Breast epithelium (tissue), 4 donors: ENCODE measurements at places on chromosomes 1 and 21.

GRCh38 chr1:49541096-49541752 is 482.5 kb downstream of the AGBL4 start:
- no peak overlapping the region for H3K4me3 ChIP-seq
- H3K27me3 ChIP-seq: no peaks in the 10 kb centered on the region
- no peak overlapping the region for H3K27ac ChIP-seq
- H3K4me1 ChIP-seq: no peaks in the 10 kb centered on the region

- no peaks in the 10 kb centered on the region for H3K27me3 ChIP-seq
- no peak for DNase-seq
Measured at GRCh38 chr1:245704341-245704740, 549.6 kb downstream of the KIF26B start.

- H3K27ac ChIP-seq: no peak overlapping the region
- no peaks in the 10 kb centered on the region for H3K4me1 ChIP-seq
- no peaks in the 10 kb centered on the region for H3K27me3 ChIP-seq
- DNase-seq: peak; percentile 63
Measured at GRCh38 chr1:215631489-215631888, 64.4 kb downstream of the KCTD3 start.

DNA sequence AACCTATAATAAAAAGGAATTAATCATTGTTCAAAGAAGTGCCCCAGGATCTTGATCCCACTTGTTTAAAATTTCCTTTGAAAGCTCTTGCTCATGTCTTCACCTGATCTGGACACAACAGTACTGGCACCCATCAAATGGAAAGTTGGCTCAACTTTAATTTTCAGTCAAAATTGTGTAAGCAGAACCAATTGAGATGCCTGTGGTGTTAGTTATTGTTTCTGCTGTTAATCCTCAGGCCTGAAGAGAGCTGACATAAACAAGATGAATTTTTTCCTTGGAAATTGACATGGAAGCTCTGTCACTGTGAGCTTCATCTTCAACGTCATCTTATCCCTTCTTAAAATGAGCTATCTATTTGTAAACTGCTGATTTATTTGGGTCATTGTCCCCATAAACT is 88.3 kb upstream of the TNFSF4 start:
- no peaks in the 10 kb centered on the region for H3K27me3 ChIP-seq
- no peaks in the 10 kb centered on the region for H3K36me3 ChIP-seq
- H3K4me1 ChIP-seq: no peaks in the 10 kb centered on the region
- no peak overlapping the region for H3K4me3 ChIP-seq
- H3K27ac ChIP-seq: no peak overlapping the region

DNA sequence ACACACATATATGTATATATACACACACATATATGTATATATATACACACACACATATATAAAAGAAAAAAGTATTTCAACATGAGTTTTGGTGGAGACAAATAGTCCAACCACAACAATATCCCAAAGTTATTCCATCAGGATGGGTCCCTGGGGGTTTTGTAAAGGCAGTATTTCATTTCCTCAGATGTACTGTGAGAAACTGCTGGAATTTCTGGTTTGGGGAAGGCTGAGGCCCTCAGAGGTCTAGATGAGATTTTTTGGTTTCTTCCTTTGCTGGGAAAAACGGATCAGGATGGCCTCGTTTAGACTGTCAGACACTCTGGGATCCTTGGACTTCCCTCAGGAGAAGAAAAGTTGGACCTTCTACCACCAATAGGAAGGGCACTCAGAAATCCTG is 36.5 kb upstream of the TENT5B start:
- DNase-seq: no peak
- no peaks in the 10 kb centered on the region for H3K27me3 ChIP-seq

DNA sequence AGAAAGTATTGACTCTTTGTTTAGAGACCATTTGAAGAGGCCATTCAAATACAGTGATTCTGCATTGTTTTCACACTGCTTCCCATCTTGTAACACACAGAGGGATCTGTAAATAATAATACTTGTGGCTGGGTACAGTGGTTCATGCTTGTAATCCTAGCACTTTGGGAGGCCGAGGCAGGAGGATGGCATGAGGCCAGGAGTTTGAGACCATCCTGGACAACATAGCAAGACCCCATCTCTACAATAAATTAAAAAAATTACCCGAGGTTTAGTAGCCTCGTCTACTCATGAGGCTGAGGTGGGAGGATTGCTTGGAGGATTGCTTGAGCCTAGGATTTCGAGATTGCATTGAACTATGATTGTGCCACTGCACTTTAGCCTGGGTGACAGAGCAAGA is 5.7 kb downstream of the ZMYM4 start:
- H3K36me3 ChIP-seq: no peaks in the 10 kb centered on the region
- DNase-seq: no peak
- no peaks in the 10 kb centered on the region for H3K4me1 ChIP-seq

- DNase-seq: no peak
- H3K4me1 ChIP-seq: peaks cover 2% of the 10 kb centered on the region
- peak overlapping the region; percentile 56 for H3K27ac ChIP-seq
- H3K4me3 ChIP-seq: no peak overlapping the region
- no peaks in the 10 kb centered on the region for H3K36me3 ChIP-seq
Measured at GRCh38 chr1:119626841-119627240, 21.2 kb downstream of the ZNF697 start.

- no peaks in the 10 kb centered on the region for H3K4me1 ChIP-seq
- no peaks in the 10 kb centered on the region for H3K36me3 ChIP-seq
- H3K27me3 ChIP-seq: peaks cover 16% of the 10 kb centered on the region
- no peak for DNase-seq
Measured at GRCh38 chr1:51342591-51343206, 12.3 kb upstream of the TTC39A start.

GRCh38 chr1:193939585-193939984 is 753.2 kb upstream of the B3GALT2 start:
- H3K27ac ChIP-seq: no peak overlapping the region
- H3K4me1 ChIP-seq: no peaks in the 10 kb centered on the region
- H3K4me3 ChIP-seq: no peak overlapping the region
- H3K27me3 ChIP-seq: no peaks in the 10 kb centered on the region
- no peaks in the 10 kb centered on the region for H3K36me3 ChIP-seq

DNA sequence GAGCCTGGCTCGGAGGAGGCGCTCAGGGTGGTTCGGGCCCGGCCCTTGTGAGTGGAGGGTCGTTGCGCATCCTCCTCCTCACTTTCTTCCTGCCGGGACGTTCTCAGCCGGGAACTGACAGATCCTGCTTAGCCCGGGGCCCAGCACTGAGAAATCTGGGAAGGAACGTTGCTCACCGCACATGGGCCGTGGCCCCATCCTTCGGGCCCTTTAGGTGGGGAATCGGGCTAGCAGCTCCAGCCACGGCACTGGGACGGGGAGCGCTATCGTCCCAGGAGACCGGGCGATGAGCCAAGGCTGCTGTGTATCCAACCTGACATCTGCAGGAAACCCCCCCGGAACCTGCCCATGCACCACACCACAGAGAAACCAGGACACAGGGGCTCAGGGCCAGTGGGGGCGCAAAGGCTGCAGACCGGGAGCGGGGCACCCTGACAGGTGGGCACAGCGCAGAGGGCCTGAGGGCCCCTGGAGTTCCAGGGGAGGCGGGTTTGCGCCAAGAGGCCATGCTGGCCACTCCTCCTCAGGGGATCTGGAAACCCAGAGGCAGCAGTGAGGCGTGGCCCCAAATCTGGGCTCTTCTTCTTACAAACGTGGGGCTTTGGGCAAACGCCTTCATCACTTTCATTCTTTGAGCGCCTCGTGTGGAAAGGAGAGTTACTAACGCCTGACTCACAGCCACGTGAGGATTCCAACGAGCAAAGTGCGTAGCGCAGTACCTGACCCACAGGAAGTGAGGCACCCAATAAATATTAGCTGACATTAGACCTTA is at the start of gene SH2D5:
Gene SH2D5, minus strand, starts transcription at position 116 of the 772 bp plus-strand sequence. CDS start 4,659 bp downstream, outside the sequence.
- no peaks in the 10 kb centered on the region for H3K4me1 ChIP-seq
- peaks cover 4% of the 10 kb centered on the region for H3K27me3 ChIP-seq
- no peaks in the 10 kb centered on the region for H3K36me3 ChIP-seq
- H3K27ac ChIP-seq: peak within 1 kb of the TSS; percentile 76
- H3K4me3 ChIP-seq: peak within 1 kb of the TSS; percentile 62

DNA sequence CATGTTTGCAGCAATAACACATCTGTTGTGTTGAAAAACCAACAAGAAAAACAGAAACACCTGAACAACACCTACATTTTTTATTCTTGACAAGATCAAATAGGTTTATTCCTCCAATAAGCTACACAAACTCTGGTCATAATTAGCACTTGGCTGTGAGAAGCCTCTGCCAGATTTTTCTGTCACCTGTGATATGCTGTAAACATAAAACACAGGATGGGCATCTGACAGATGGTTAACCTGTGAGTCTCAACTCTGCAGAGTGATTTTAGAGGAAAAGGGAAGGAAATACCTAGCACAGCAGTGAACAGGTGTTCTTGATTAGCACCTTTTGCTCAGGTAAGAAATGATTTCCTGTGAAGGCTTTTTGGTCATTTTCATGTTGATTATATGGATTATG is 175.4 kb upstream of the COA6 start:
- H3K4me3 ChIP-seq: no peak overlapping the region
- H3K4me1 ChIP-seq: no peaks in the 10 kb centered on the region
- no peak for DNase-seq

- H3K36me3 ChIP-seq: no peaks in the 10 kb centered on the region
- no peaks in the 10 kb centered on the region for H3K27me3 ChIP-seq
- DNase-seq: no peak
- no peaks in the 10 kb centered on the region for H3K4me1 ChIP-seq
Measured at GRCh38 chr21:45112371-45112770, 38.0 kb downstream of the ADARB1 start.

DNA sequence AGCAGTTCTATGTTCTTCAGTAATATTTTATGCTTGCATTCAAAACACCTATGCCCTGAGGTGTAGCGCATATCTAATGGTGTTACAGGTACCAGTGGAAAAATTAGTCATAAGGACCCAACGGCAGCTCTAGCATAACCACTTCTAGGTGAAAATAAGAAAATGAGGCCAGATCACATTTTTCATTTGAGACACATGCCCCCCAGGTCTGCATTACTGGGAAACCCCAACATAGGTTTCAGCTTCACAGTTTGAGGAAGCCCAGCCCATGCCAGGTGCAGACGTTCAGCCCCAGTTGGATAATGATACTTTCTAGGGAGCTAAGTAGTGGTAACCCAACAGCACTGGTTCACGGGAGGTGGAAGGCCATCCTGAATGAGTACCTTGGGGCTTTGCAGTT is 129.8 kb downstream of the CNIH3 start:
- H3K4me1 ChIP-seq: no peaks in the 10 kb centered on the region
- H3K27ac ChIP-seq: no peak overlapping the region
- no peaks in the 10 kb centered on the region for H3K27me3 ChIP-seq
- H3K4me3 ChIP-seq: no peak overlapping the region
- no peak for DNase-seq
- H3K36me3 ChIP-seq: no peaks in the 10 kb centered on the region
